ENCODE measurements at places on chromosomes 2 and 18.

- no peak for DNase-seq
Measured at GRCh38 chr18:61132031-61132430, 201.2 kb upstream of the CDH20 start.

GRCh38 chr18:2913398-2914005, 66.7 kb downstream of the EMILIN2 start:
- DNase-seq: no peak

GRCh38 chr2:104501342-104501741, 352.6 kb upstream of the POU3F3 start:
- no peak for DNase-seq

DNA sequence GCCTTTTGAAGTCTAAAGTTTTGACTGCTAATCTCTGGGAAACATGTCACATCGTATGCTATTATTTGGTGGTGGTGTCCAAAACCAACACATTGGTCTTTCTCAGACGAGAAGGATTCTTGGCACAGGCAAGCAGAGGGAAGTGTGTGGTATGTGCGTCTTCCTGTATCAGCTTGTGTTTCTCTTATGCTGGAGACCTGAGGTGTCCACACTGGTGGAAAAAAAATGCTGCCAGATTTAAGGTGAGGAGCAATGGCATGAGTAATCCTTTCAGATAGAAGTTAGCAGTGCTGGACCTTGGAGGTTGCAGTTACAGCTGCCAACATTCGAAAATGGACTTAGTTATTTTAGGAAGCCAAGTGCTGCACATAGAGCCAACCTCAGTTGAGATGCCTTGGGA, 11.7 kb upstream of the FHL2 start:
- no peak for DNase-seq

GRCh38 chr2:226048611-226049010, 649.1 kb downstream of the NYAP2 start:
- DNase-seq: peak; percentile 73

GRCh38 chr18:60593249-60593648, 220.7 kb upstream of the MC4R start:
- no peak for DNase-seq

GRCh38 chr2:165648801-165649200, 145.2 kb downstream of the GALNT3 start:
- no peak for DNase-seq

- DNase-seq: peak; percentile 88
Measured at GRCh38 chr2:220104871-220105351, 477.5 kb downstream of the SLC4A3 start.

DNA sequence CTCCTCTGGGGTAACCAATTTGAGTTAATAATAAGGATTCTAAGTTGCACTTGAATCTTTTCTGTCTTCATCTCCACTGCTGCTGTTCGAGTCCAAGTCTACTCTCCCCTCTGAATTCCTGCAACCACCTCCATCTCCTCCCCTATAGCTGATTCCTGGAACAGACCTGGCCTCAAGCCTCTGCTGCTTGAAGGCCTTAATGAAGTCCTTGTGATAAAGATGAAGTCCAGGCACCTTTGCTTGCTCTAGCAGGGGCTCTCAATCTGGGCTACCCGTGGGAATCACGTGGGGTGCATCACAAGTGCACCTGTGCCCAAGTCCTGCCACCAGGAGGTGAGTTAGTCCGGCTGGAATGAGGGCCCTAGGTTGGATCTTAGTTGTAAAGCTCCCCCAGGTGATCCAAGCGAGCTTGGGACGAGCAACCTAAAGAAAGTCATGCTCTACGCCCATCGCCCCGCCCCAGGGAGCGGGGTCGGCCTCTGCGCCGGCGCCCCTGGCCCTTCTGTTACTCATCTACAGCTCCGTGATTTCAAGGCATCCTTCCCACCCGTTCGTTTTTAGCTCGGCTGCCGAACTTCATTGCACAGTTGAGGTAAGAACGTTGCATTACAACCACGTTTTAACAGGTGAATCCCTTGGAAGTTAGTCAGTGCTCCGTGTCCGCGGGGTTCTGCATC, 905 bp upstream of the IAH1 start:
- DNase-seq: no peak

DNA sequence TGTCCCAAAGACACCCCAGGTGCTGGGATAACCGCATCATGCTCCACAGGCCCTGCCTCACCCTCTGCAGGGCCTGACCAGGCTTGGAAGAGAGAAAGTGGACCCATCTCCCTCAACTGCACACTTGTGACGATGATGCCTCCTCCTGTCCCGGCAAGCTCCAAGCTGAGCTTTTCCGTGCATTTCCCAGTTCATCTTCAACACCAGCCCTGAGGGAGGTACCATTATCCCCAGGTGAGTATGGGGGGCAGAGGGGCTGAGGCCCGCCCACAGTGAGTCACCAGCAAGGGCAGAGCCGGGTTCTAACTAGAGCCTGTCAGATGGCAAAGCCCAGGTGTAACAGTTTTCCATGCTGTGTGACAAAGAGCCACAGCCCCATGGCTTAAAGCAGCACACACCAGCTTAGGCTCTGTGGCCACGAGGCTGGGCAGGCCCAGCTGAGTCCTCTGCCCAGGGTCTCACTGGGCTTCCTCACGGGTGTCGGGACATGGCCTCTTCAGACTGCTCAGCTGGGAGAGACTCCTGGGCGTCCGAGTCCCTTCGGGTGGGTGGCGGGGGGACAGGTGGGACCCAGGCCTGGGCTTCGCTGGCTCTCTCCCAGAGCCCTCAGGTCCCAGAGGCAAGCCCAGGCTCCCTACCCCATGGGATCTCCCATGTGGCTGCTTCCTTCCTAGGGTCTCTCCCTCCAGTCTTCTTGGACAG, 108.4 kb upstream of the OTOS start:
- no peak for DNase-seq

GRCh38 chr2:66555091-66555490, 120.2 kb downstream of the MEIS1 start:
- DNase-seq: no peak

- DNase-seq: no peak
Measured at GRCh38 chr18:13043066-13043465, 51.9 kb downstream of the CEP192 start.

DNA sequence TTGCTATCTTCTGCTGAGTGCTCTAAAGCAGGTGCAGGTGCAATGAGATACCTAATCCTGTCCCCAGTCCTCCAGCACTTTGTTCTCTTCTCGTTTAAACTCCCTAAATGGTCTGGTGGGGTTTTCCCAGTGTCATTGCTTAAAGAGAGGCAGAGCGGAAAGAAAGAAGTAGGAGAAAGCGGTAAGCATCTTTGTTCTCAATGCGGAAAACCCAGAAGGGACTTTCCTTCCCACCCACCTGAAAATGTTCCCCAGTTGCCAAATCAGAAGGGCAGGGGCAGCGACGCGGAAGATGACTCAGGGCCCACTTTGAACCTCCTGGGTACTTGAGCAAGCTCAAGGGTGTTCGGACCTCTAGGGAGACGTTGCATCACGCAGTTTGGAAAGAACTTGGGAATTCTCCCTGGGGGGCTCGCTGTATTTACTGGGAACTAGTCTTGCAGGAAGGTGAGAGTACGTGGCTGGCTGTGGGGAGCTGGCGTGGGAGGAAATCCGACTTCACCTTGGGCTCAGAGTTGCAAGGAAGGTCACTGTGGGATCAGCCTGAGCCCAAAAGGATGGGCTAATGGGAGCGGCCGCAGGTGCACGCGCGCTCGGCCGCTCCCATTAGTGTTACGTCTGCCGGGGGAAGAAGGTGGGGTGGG, 589 bp upstream of the SGPP2 start:
- no peak for DNase-seq

DNA sequence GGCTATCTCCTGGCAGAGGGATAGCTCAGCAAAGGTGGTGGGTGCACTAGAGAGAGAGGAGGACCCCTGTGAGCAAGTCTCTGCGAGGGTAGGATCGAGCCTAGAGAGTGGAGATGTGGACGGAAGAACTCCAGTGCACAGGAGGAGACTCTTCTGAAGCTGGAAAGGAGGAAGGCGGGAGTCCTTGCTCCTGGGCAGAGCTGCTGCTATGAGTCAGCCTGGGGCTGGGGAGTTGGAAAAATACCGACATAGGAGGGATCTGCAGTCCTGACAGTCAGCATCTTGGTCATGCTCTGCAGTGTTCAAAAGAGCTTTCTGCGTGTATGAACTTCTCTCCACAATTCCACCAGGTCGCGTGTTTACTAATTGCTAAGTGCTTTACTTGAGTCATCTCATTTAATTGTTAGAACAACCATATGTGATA, 233.8 kb downstream of the LDLRAD4 start:
- DNase-seq: peak; percentile 16

DNA sequence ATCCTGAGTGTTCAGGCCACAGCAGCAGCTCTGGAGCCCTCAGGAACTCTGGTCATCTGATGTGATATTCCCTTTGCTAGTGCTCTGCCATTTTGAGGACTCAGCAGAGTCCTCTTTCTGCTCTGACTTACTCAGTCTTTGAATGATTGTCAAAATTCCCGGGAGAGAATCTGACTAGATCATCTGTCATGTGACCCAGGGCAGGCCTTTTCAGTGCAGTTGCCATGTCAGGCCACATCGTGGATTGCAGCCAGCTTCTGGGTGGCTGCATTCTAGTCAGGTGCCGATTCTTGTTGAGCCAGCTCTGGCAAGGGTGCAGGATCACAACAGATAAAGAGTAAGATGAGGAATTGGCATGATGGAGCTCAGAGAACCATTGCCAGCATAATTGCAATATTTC, 795.6 kb downstream of the CPS1 start:
- DNase-seq: no peak

DNA sequence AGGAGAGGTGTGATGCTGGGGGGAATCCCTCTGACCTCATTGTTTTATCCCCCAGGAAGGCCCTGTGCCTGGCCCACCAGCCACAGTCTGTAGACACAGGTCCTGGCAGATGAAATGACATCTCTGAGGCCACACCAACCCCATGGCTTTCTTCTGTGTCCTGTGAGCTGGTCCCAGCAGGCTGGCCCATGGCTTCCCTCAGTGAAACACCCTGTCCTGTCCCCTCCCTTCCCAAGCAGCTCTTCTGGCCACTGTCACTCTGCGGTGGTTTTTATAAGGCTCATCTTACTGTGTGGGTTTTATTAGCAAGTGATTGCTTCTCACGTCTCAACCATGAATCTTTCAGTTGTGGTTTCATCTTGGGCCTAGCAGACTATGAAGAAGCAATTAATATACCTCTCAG, 102.8 kb upstream of the STPG4 start:
- DNase-seq: no peak

GRCh38 chr2:118077636-118078247, 10.5 kb upstream of the INSIG2 start:
- no peak for DNase-seq

GRCh38 chr18:35811896-35812295, 160.6 kb upstream of the RMP24 start:
- DNase-seq: peak; percentile 0

DNA sequence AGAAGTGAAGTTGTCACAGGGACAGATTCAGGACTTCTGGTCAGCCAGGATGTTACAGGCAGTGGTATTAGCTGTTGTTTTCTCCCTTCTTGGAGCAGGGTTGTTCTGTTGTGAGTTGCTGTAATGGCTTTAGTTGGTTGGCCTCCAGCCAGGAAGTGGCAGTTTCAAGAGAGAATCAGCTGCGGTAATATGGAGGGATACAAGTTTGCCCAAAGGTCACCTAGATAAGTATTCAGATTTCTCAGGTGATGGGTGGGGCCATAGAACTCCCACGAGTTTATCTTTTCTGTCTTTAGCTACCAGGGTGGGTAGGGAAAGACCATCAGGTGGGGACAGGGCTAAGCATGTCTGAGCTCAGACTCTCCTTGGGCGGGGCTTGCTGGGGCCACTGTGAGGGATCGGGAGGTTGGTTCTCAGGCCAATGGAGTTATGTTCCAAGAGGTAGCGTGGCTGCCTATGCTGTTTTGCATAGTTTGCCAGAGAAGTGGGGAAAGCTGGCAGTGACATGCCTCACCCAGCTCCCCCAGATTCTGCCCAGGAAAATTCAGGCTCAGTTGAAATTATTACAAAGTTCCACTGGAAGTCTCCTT, 640.4 kb upstream of the CHAC2 start:
- DNase-seq: no peak

- no peak for DNase-seq
Measured at GRCh38 chr2:30472326-30472725, 25.3 kb downstream of the LCLAT1 start.

DNA sequence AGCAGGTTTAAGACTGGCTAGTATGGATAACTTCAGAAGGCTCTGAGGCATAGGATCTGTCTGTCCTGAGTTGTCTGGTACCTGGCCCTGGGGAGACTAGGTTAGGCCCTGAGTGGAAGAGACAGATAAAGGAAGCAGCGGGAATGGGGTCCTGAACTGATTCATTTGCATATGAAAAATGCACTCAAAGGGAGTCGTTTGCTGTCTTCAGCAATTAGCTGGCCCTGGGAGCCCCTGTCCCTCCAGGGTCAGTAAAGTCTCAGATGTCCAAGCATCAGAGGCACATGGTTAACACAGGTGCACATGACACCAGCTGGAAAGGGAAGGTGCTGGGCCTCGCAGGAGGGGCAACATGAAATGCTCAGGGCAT, 172.4 kb downstream of the ACOXL start:
- DNase-seq: no peak

GRCh38 chr2:130755256-130756052, at the start of gene AMER3:
AMER3 (plus strand) TSS chr2:130755540; CDS start chr2:130762073, 6,533 bp downstream.
- no peak for DNase-seq

DNA sequence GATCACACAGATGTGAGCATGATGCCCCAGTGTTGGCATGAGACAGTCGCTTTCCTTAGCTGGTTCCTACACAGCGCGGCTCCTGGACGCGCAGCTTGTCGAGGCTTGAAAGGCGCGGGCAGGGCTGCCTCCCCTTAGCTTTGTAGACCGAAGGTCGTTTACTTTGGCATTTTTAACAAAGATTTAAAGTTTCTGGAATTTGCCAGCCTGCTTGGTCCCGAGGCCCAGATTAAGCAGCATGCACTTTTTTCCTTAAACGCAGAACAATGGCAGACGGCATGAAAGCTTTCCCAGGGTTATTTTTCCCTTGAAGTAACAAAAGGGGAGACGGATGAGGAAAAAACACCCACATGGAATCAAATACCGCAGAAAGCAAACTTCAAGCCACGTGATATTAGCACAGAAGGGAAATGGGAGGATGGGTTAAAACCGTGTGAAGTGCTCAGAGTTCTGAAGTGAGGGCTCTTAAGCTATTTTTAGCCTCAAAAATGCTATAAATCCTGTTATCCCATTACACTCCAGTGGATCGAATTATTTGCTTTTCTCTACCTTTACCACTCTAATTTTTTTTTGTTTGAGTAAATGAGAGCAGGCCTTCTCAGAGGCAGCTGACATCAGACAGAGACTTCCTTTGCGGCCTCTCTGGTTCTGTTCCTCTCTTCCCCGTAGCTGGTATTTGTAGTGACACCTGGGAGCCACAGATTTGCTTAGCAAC, 55.7 kb downstream of the NPAS2 start:
- no peak for DNase-seq

GRCh38 chr2:190862571-190862991, 18.0 kb upstream of the GLS start:
- DNase-seq: no peak

Measured in foreskin fibroblast (primary cell).